ENCODE measurements at places on chromosomes 2 and 18.

GRCh38 chr2:20236496-20236895 is 11.6 kb upstream of the SDC1 start:
- DNase-seq: no peak

DNA sequence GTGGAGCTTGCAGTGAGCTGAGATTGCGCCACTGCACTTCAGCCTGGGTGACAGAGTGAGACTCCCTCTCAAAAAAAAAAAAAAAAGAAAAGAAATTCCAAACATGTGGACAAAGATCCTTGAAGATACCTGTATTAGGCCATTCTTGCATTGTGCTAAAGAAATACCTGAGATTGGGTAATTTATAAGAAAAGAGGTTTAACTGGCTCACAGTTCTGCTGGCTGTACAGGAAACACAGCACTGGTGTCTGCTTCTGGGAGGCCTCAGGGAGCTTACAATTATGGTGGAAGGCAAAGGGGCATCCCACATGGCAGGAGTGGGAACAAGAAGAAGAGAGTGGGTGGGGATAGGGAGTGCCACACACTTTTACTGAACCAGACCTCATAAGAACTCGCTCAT is 140.1 kb downstream of the SS18 start:
- DNase-seq: no peak

- DNase-seq: peak; percentile 20
Observed at GRCh38 chr2:127525691-127526131, 578 bp downstream of the IWS1 start.

GRCh38 chr2:23293063-23293462 is 91.9 kb upstream of the KLHL29 start:
- DNase-seq: no peak

DNA sequence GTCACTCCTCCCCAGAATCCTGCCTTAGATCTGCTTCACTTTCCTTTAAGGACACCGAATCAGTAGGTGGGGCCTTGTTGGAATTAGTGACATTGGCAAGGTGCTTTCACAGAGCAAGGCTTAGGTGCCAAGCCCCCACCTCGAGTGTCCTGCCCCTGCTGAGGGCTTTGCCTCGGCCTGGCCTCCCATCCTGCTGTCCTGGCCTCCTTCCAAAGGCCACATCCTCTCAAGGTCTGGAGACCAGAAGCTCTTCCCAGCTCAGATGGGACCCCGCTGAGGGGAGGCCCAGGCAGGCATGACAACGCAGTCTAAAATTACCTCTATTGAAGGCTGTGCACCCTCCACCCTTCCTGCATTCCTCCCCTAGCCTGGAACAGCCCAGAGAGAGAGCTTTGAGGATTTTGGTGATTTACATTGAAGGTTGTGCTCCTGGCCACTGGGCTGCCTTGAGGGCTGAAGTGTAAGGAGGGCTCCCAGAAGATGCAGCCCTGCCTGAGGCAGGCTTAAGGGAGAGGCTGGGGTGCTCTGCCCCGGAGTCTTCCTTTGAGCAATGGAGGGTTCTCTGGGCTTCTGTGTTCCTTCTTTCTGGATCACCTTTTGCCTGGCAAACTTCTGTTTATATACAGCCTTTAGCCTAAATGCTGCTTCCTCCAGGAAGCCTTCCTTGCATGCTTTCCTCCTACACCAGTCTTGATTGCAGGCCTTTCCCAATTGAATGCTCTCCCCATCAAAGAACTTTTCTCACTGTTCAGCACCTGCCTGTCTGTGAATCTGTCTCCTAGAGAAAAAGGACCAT is 154.4 kb downstream of the DDX1 start:
- no peak for DNase-seq

GRCh38 chr2:191650896-191651773 is 26.8 kb upstream of the NABP1 start:
- DNase-seq: peak; percentile 64

DNA sequence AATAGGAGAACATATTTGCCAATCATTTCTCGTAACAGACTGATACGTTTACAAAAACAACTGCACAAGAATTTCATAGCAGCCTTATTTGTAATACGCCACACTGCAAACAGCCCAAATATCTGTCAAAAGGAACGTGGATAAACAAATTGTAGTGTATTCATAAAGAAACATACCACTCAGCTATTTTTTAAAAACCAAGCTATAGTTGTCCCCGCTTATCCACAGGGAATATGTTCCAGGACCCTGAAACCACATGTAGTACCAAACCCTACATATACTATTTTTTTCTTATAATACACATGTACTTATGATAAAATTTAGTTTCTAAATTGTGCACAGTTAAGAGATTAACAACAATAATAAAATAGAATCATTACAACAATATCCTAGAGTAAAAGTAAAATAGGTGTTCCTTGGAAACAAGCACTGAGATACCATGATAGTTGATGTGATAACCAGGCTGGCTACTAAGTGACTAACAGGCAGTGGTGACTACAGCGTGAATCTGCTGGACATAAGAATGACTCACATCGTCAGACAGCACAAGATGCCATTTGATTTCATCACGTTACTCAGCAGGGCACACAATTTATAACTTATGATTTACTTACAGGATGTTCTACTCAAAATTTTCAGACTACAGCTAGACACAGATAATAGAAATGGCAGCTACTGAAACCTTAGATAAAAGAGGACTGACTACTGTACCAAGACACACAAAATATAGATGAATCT is 367.4 kb downstream of the NCKAP5 start:
- DNase-seq: no peak

Data from inflammatory macrophage (primary cell).